Thoracic aorta (tissue), 2 donors: ENCODE measurements at places on chromosomes 4 and X. TPM values are rescaled to one million over a fixed set of nuclear protein-coding genes. Genes with fewer than 3 reads are reported as not detected.

The PWWP3B gene
- not detected for total RNA-seq

GRCh38 chr4:36053930-36054329 is 190.4 kb downstream of the ARAP2 start:
- H3K27me3 ChIP-seq: no peaks in the 10 kb centered on the region
- no peaks in the 10 kb centered on the region for H3K36me3 ChIP-seq
- no peak overlapping the region for H3K4me3 ChIP-seq
- H3K27ac ChIP-seq: no peak overlapping the region
- H3K4me1 ChIP-seq: no peaks in the 10 kb centered on the region
- no peak for DNase-seq

The PCSK1N gene
- total RNA-seq: 1.8 TPM

DNA sequence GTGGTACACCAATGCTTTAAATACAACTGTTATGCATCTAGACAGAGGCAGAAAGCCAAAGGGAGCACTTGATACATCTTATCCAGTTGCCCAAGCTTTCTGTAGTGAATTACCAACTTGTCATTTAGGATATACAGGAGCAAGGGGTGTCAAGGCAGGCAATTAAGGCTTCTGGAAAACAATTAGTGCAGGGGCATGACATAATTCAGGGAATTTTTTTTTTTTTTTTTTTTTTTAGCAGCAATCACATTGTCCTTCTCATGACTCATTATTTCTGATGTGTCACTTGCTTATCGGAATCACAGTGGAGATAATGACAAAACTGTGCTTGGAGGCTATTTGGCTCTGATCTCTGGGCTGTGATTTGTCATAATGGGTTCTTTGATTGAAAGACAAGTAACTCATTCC is 259.5 kb downstream of the ARHGAP24 start:
- H3K4me1 ChIP-seq: no peaks in the 10 kb centered on the region
- H3K27ac ChIP-seq: no peak overlapping the region
- no peaks in the 10 kb centered on the region for H3K36me3 ChIP-seq
- H3K4me3 ChIP-seq: no peak overlapping the region

The PFKFB1 gene
- total RNA-seq: not detected

The MXRA5 gene
- total RNA-seq: 0.14 TPM

GRCh38 chrX:13418126-13419097 is 98.6 kb upstream of the ATXN3L start:
- H3K27me3 ChIP-seq: no peaks in the 10 kb centered on the region
- H3K36me3 ChIP-seq: no peaks in the 10 kb centered on the region
- H3K27ac ChIP-seq: no peak overlapping the region

- no peaks in the 10 kb centered on the region for H3K27me3 ChIP-seq
- no peak overlapping the region for H3K27ac ChIP-seq
- H3K4me3 ChIP-seq: peak overlapping the region; percentile 55
- H3K4me1 ChIP-seq: peaks cover 4% of the 10 kb centered on the region
These were observed 8.3 kb downstream of the GPRIN3 start for GRCh38 chr4:89299153-89299791.

The CT55 gene
- total RNA-seq: not detected

- H3K4me1 ChIP-seq: peaks cover 39% of the 10 kb centered on the region
- no peaks in the 10 kb centered on the region for H3K27me3 ChIP-seq
- H3K4me3 ChIP-seq: no peak overlapping the region
- no peak overlapping the region for H3K27ac ChIP-seq
These were observed 3.5 kb upstream of the IQSEC2 start for GRCh38 chrX:53284684-53285447.

The AR gene
- total RNA-seq: 18.3 TPM

The HSFX1 gene
- 2.0 TPM for total RNA-seq

- H3K4me1 ChIP-seq: no peaks in the 10 kb centered on the region
- no peaks in the 10 kb centered on the region for H3K36me3 ChIP-seq
These were observed 74.1 kb upstream of the PPP3CA start for GRCh38 chr4:101421386-101421785.

The UBA6 gene
- 28.3 TPM for total RNA-seq
